Epithelial cell of prostate (primary cell): ENCODE measurements at places on chromosomes 4 and X.

GRCh38 chrX:119382606-119383005 lies 16.5 kb upstream of the SLC25A43 start:
- no peak for DNase-seq

DNA sequence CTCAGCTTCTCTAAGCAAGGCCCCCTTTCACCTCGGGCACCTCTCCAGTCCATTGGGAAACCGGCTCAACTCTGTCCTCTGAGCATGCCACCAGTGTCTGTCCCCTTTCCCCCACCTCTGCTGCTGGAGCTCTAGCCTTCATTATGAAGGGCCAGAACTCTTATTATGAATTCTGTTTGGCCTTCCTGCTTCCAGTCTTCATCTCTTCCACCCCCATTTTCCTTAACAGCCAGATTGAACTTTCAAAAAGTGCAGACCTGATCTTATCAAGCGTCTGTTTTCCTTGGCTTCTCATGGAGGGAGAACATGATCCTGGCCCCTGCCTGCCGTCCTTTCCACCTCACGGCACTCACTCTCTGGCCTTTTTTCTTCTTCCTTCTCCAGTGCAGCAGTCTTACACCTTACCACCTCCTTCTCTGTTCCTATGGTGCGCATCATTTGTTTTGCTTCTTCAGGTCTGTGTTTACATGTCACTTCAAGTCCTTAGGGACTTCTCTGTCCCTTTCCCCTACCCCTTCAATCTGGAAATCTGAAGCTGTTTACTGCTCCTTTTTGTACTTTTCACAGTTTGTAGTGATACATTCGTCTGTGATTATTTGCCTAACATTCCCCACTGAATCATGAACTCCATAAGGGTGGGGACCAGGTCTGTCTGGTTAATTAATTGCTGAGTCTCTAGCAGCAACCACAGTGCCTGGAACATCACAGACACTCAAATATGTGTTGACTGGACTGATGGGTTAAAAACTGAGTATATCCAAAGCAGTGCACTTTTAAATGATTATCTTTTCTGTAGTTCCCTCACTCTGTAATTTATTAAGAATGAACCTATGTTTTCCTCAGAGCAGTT lies 55.8 kb downstream of the FNIP2 start:
- no peak for DNase-seq

- DNase-seq: no peak
Observed at GRCh38 chrX:7223271-7223670, 75.3 kb upstream of the PUDP start.

DNA sequence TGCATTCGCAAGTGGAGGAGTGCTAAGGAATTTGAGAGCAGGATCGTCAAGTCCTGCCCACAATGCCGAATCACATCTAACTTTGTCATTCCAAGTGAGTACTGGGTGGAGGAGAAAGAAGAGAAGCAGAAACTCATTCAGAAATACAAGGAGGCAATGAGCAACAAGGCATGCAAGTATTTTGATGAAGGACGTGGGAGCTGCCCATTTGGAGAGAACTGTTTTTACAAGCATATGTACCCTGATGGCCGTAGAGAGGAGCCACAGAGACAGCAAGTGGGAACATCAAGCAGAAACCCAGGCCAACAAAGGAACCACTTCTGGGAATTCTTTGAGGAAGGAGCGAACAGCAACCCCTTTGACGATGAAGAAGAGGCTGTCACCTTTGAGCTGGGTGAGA lies 100.2 kb upstream of the MED14 start:
- no peak for DNase-seq

DNA sequence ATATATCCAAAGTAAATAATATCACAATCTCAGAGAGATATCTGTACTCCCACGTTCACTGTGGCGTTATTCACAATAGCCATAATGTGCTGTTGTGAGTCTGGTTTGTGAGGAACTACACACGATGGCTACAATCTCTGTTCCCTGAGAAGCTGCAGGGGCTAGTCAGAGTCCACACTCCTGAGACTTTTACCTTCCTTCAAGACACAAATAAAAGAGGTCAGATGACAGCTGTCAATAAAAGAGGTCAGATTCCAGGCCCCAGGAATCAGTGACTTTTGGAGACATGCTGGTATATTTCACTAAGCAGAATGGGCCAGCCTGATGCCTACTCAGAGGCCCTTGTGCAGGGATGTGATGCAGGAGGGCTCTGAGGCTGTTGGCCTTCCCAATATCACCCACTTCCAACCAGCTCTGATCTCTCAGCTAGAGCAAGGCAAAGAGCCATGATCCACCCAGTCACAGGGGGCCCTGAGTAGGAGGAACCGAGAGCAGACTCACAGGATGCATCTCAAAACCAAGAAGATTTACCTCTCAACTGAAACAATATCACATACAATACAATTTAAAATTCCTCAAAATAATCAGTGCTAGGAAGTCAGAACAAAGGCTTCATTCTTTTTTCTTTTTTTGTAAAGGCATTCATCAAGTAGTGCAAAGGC lies 13.8 kb downstream of the FRYL start:
- DNase-seq: no peak

DNA sequence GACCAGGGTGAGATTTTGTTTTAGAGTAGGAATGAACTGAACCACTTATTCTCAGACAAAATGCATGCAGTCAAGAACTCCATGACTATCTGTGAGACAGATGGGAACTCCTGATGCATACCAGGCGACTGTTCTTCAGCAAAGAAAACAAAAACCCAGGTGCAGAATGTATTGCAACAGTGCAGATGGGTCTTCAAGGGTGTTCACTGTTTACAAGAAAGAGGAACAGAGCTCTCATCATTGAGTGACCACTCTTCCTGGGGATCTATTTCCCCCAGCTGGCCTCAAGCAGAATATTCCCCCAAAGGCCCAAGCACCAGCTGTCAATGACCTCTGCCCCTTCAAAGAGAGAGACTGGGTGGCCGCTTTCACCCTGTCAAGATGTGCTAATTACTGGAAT lies 39.7 kb upstream of the BMP3 start:
- no peak for DNase-seq

GRCh38 chrX:40452031-40452430 lies 128.7 kb upstream of the ATP6AP2 start:
- no peak for DNase-seq

GRCh38 chr4:85557016-85557901 lies 82.3 kb downstream of the ARHGAP24 start:
- no peak for DNase-seq

- no peak for DNase-seq
Observed at GRCh38 chrX:43345166-43345565, 310.9 kb upstream of the MAOA start.

GRCh38 chrX:77223046-77223445 lies 224.1 kb upstream of the FGF16 start:
- DNase-seq: no peak

- DNase-seq: no peak
Observed at GRCh38 chrX:134691453-134691852, 33.2 kb upstream of the PLAC1 start.

DNA sequence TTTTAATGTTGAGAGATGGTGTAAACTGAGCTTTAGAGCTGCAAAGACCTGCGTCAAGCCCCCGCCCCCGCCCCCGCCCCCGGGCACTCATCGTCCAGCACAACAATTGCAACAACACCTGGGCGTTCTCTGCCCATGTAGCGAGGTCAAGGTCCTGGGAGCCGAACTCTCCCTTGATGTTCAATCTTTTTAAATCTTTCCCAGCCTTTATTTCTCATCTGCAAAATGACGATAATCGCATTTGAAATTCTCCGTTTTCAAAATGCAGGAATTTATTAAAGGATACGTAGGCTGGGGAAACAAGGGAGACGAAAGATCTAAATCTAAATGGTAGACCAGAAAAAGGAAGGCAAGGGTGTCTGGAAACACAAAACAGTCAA lies 648 bp upstream of the MSMO1 start:
- DNase-seq: no peak

DNA sequence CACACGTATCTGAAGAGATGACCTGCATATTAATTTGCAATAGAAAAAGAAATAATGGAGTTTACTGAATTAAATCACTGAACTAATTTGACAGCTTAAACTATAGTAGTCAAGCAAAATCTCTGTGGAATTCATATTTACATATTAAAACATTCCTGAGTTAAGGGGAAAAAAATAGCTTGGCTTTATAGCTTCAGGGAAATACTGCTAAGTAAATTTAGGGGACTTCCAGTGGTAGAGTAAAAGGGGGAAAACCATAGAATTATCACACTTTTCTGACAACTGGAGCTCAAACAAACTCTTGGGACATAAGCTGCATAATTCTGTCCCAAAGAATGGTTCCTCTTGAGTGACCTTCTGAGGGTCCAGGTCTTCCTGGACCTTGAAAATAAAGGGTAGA lies 28.6 kb upstream of the CCNI start:
- no peak for DNase-seq

- no peak for DNase-seq
Observed at GRCh38 chrX:16826207-16826606, 39.9 kb downstream of the TXLNG start.

DNA sequence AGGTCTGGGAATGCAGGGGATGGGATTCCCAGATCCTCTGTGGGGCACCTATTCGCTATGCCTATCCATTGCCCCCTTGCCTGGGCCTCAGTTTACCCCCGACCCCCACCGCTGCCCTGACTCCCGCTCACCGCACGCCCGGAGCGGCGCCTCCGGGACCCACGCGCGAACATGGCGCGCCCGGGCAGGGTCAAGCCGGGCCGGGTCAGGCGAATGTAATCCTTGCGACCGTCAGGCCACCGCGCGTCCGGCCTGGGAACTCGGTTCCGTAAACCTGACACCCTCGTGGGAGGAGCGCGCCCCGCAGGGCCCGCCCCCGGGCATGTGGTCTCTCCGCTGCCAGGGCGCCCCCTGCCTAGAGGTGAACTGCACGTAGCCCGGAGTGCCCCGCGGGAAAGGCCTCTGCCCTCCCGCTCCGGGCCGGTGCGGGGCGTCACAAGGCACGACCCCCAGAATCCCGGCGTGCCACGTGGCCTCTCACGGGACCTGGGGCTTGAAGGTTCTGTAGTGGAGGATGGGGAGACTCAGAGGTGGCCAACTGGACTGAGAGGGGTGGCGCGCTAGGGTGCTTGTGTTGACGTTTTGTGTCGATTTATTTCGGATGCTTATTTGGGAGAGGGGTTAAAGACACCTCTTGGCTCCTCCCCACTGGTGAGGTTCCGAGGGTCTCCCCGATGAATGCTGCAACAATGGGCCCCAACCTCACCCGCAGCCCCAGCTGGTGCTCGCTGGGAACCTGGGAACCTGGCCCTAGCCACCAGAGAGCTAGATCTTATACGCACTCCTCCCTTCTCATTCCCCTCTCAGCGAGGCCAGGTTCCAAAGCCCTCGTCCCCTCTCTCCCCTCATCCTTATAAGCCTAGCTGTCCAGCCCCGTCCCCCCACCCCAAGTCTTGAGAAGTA lies at the start of gene PRICKLE3:
PRICKLE3 (minus strand) TSS at position 249 of the 903 bp plus-strand sequence; CDS start at position 173, 76 bp downstream.
- DNase-seq: no peak
